ENCODE measurements at places on chromosomes 6 and 20.

GRCh38 chr6:75143191-75143590, 62.7 kb downstream of the COL12A1 start:
- DNase-seq: no peak

DNA sequence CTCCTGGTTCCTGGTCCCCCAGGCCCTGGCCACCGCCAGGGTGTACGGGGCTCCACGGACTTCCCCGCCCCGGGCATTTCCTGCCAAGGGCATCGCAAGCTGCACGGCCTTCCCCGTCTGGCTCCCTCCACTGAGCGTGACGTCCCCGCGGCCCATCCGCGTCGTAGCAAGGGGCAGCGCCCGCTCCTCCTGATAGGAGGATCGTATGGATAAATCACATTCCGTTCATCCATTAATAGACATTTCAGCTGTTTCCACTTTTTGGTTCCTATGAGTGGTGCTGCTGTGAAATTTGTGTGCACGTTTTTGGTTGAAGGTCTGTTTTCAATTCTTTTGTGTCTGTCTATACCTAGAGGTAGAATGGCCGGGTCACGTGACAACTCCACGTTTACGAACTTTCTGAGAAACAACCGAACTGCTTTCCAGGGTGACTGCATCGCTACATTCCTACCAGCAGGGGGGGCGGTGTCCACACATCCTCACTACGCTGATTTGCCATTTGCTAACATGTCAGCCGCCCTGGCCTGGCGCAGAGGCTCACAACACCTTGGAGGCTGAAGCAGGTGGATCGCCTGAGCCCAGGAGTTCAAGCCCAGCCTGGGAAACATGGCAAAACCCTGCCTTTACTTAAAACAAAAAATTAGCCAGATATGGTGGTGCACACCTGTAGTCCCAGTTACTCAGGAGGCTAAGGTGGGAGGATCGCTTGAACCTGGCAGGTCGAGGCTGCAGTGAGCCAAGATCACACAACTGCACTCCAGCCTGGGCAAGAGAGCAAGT, 37.7 kb downstream of the KCNQ2 start:
- DNase-seq: peak; percentile 88

DNA sequence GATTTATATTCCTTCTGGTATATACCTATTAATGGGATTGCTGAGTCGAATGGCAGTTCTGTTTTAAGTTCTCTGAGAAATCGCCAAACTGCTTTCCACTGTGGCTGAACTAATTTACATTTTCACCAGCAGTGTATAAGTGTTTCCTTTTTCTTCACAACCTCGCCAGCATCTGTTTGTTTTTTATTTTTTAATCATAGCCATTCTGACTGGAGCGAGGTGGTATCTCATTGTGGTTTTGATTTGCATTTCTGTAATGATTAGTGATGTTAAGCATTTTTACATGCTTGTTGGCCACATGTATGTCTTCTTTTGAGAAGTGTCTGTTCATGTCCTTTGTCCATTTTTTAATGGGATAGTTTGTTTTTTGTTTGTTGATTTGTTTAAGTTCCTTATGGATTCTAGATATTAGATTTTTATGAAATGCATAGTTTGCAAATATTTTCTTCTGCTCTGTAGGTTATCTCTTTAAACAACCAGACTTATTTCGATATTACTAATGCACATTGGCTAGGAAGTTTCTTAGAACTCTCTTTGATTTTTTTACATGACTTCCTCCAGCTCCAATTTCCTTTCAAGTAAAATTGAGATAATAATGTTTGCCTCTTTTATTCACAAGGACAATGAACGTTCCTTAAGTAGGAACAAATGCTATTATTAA, 12.2 kb upstream of the VNN1 start:
- DNase-seq: no peak

GRCh38 chr6:28488916-28489365, 26.7 kb downstream of the GPX6 start:
- DNase-seq: no peak

DNA sequence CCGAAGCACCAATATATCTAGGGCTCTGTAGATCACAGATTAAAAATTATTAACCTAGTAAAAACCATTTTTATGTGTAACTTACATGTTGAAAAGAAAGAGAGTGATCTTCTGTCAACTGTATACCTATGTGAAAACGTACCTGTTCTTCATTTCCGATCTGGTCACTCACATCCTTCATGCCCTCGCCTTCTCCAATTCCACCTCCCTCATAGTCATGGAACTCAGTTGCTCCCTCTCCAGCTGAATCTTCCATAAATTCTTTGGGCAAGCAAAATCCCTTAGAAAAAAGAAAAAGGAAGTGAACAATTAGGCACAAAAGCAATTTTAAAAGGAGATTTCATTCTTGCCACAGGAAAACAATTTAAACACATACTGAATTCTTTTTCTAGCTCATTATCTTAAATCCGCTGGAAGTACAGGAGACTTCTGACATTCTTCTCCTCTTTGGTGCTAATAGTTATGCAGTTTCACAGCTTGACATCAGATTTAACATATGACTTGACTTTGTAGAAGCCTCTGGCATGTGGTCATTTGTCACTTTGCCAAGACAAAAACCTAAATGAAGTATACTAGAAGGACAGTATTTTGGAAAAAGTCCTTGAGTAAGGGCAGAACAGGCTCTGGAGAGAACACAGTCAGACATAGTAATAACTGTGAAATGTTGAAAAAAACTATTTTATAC, 29.5 kb upstream of the LYRM2 start:
- DNase-seq: no peak

DNA sequence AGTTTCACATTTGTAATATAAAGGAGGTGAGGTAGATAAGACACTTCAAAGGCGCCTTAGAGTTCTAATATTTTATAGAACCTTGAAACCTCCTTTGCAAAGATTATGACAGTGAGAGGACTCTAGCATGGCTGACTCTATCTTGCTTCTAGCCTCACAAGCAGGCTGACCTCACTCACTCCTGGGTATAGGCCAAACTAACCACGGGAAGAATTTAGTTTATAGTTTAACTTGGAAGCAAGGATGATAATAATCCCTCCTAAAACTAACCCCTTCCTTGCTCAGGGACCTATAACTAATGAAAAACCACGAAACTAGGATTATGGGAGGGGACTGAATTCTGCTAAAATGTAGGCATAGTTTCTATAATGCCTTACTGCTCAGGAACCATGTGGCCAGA, 84.3 kb downstream of the FILIP1 start:
- DNase-seq: no peak

DNA sequence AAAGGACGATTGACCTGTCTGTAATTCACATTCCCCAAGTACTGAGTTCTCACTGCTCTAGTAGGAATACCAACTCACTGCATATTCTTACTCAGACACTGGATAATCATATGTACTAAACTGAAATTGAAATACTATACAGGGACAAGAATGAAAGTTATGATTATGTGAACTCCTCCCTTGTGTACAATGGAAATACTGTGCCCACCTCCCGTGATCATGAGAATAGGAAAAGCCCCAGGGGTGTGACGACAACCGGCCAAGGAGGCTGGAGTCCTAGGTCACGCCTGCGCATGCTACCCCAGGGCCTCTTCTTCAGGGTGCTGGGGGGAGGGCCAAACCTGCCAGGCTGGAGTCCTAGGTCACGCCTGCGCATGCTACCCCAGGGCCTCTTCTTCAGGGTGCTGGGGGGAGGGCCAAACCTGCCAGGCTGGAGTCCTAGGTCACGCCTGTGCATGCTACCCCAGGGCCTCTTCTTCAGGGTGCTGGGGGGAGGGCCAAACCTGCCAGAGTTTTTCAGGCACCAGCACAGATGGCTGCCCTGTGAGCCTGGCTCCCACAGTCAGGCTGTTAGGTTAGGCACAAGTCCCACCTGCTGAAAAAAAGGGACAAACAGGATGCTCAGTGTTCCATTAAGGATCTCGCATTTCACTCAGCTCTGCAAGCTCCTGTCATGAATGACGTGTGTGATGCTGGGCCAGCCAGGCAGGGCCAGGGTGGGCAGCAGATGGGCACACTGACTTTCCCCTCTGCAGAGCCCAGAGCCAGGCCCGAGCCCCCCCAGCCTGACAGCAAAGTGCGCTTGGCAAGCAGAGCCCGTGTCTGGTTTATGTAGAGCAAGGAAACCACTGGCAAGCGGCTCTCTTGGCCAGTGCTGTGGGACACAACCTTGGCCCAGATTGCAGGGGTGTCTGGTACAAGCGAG, 107.7 kb downstream of the FOXF2 start:
- no peak for DNase-seq

- DNase-seq: no peak
Observed at GRCh38 chr20:10217721-10218410, 764 bp upstream of the SNAP25 start.

DNA sequence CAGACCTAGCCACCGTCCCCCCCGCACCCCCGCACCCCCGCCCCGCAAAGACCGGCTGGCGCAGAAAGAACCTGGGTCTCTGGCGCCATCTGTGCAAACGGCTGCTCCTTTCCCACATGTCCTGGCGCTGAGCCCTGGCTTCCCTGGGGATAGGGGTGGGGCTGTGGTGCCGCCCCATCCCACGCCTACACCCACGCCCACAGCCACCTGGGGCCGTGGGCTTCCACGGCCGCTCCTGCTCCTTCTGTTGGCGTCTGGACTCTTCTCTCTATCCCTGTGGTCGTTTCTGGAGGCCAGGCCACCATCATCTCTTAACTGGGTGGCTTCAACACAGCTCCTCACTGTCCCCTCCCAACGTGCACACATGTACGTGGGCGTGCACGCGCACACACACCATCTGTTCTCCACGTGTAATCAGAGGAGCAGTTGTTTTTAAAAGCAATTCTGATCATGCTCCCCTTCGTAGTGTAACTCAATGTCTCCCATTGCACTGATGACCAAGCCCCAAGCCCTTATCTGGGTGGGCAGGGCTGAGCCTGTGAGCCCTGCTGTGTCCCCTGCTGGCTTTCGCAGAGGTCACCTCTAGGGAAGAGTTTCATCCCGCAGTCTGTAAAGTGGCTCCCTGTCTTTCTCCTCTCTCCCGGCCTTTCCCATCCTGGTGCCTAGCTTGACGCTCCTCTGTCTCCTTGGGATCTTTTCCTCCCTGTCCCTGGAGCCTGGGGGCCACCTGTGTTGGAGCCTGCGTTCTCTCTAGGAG, 31.9 kb upstream of the FAM83D start:
- DNase-seq: no peak

DNA sequence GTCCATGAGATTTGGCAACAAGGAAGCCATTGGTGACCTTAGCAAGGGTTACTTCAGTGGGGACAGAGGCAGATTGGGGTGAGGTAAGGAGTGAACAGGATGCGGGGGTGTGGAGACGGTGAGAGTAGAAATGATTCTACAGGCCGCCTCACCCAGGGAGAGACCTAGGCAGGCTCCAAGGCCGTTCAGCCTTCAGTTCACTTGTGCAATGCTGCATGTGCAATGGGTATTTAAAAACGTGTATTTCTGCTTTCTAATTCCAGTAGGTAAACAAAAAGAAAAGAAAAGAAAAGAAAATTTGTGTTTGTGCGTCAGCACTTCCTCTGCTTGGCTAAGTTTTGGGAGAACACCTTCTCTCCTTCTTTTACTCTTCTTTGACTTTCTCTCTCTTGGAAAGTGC, 56.8 kb downstream of the BANF2 start:
- no peak for DNase-seq

- no peak for DNase-seq
Observed at GRCh38 chr20:49381558-49382493, 100.6 kb downstream of the KCNB1 start.

DNA sequence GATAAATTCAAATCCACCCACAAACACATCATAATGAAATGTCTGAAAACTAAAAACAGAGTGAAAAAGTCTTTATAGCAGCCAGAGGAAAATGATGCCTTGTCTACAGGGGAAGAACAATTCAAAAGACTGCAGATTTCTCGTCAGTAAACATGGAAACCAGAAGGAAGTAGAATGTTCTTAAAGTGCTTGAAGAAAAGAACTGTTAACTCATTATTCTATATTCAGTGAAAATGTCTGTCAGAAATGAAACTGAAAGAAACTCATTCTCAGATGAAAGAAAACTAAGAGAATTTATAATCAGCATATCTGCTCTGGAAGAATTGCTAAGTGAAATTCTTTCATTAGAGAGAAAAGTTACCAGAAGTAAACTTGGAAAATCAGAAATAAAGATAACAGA, 416.1 kb downstream of the TBC1D32 start:
- DNase-seq: no peak

- no peak for DNase-seq
Observed at GRCh38 chr6:80789912-80790570, 683.6 kb downstream of the BCKDHB start.

DNA sequence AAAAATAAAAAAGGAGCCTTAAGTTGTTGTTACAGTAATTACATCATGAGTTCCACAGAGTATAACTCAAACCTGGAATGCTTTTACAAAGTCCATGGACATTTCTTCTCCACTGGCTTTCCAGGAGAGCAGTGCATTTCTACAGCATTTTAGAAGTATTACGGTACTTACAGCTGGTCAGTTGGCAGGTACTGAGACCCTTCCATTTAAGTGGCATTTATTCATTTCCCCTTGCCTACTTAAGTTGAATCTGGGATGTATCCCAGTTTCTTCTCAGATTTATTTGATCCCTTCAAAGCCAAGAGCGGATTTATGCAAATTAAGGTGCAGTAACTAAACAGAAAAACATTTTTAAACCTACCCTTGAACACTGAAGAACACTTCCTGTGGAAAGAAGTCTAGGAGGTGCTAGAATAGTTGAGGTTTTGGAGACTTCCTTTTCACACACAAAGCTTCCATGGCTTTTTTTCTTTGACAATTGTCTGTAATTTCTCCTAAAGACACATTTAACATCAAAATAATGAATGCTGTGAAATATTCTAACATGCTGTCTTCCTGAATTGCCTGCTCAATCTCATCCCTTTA, 3.4 kb downstream of the PRDM13 start:
- DNase-seq: no peak

DNA sequence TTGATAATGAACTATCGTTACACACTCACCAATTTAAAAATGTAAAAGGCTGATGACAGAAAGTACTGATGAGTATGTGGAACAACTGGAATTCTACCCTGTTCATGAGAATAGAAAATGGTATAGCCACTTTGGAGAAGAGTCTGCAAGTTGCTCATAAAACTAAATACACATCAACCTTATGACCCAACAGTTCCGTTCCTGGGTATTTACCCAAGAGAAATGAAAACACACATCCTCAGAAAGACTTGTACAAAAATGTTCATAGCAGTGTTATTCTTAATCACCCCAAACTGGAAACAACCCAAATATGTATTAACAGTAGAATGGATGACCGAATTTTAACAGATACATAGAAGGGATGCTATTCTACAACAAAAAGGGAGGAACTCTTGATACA, 145.7 kb upstream of the LRFN2 start:
- DNase-seq: no peak

DNA sequence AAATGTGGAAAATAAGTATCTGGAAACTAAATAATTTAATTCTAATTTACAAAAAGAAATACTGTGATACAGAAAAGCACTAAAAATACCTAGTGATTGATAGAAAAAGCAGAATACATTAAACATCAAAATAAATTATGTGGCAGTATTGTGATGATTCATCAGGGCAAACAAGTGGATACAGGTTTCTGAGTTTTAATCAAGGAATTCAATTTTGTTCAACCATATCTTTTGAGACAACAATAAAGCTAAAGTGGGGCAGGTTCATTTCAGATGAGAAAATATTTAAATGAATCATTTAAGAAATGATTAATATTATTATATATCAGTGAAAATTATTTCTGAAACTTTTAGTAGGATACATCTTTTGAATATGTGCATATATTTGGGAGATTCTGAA, 49.8 kb downstream of the GRIK2 start:
- no peak for DNase-seq

Measured in CD8-positive, alpha-beta T cell (primary cell).